ENCODE measurements at places on chromosomes 5 and 9.

DNA sequence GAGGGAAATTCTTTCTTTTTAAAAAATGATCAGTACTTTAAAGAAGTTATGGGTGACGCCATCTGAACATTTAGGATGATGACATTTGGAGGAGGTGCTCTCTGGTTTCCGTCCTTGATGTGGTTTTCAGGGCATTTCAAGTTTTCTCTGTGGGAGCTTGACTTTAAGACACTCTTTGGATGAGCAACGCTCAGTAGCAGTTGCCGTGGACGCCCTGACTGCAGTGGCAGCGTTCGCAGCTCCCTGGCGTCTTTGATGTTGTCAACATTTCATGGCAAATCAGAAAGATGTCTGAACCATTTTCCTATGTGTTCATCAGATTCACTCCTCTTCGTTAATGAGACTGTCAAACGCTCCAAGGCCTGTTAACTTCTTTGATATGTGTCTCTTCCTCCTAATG is 86.1 kb downstream of the ZNF354C start:
- DNase-seq: peak; percentile 25

DNA sequence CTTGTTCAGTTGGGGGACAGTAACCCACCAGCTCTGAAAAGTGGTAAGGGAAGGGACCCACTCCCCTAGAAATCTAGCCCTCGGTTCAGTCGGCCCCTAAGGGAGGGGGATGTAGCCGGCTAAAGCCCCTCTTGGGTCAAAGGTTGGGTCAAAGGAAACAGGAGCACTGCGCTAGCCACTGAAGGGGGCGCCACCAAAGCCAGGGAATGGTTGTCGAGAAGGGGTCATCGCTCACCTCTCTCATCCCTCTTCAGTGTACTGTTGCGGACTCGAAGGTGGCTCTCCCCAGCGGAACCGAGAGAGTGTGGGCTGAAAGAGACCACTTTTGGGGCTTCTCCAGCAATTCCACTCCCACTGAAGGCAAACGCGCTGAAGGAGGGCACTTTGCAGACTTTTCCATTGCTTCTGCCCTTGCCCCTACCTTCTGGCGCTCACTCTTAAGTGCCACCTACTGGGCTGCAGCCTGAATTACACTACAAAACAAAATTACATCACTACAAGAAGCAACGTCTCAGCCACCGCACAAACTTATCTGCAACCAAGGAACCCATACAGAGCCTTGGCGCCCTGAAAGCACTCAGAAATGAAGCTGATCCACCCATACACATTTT is 396.9 kb downstream of the PDE4D start:
- no peak for DNase-seq

DNA sequence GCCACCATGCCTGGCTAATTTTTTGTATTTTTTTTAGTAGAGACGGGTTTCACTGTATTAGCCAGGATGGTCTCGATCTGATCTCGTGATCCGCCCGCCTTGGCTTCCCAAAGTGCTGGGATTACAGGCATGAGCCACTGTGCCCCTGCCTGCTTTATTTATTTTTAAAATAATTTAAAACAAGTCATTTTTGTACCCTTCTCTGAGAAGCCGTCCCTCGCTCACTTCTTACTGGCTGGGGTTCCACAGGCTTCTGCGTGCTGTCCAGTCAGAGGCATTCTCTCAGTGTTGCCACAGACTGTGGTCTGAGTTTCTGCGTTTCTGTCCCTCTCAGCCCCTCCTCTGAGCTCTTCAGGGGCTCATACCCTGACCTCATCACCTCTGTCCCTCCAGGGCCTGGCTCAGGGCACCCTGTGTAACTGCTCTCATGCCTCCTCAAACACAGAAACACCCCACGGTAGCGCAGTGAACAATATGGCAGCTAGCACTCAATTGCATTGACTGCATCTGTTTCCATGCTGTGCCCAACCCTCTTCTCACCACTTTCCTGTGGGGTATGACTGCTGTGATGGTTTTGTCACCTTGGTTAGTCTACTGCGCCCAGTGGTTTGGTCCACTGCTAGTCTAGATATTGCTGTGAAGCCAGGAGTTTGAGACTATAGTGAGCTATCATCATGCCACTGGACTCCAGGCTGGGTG is 44.3 kb upstream of the SH3PXD2B start:
- DNase-seq: no peak

DNA sequence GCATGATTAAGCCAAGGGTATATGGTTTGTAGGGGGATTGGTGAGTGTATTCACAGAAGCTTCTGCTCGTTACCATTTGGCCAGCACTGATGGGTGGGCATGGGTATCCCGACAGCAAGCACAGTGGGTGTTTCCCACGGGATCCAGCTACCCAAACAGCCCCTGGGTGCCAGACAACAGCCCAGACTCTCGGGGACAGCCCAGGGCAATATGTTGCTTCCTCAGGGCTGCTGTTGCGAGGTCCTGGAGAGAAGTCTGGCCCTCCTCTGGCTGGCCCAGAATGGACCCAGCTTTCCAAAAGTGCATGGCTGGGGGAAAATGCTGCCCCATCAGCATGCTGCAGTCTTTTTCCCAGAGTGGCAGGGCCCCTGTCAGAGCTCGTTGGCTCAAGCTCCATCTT is 247.0 kb downstream of the IRX1 start:
- DNase-seq: no peak

GRCh38 chr5:110644357-110644756 is 82.1 kb downstream of the TMEM232 start:
- no peak for DNase-seq

GRCh38 chr5:59081693-59082092 is 498.8 kb downstream of the RAB3C start:
- DNase-seq: no peak

GRCh38 chr5:10622810-10623209 is 58.9 kb downstream of the ANKRD33B start:
- DNase-seq: no peak

- no peak for DNase-seq
Observed at GRCh38 chr5:15558681-15559080, 58.7 kb downstream of the FBXL7 start.

DNA sequence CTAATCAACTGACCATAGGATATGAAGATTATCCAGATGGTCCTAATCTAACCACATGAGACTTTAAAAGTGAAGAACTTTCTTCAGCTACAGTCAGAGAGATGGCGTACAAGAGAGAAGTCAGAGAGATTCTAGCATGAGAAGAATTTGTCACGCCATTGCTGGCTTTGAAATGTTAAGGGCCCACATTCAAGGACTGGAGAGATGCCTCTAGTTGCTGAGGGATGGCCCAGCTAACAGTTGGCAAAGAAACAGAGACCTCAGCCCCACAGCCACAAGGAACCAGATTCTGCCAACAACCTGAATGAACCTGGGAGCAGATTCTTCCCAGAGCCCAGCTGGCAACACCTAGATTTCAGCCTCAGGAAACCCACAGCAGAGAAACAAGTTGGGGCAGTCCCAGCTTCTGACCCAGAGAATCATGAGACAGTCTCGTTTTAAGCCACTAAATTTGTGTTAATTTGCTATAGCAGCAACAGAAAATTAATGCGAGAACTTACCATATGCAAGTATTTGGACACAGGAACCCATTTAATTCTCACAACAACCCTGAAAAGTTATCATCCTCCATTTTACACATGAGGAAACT is 132.0 kb downstream of the MLLT3 start:
- DNase-seq: no peak

DNA sequence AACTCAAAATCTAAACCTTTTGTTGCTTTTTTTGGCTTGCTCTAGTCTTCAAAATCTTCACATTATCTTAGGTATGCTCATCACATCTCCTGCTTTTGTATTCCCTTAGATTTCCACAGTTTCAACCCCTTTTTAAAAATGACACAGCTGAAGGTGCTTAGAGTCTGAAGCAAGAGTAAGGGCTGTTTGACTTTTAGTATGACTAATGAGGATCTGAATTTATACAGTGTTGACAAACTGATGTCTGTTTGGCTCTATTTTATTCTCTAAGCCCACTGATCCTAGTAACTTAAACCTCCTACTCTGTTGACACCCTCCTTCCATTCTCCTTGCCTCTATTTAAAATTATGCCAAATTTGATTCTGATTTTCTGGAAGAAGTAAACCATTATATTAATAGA is 200.1 kb downstream of the MCTP1 start:
- DNase-seq: no peak

DNA sequence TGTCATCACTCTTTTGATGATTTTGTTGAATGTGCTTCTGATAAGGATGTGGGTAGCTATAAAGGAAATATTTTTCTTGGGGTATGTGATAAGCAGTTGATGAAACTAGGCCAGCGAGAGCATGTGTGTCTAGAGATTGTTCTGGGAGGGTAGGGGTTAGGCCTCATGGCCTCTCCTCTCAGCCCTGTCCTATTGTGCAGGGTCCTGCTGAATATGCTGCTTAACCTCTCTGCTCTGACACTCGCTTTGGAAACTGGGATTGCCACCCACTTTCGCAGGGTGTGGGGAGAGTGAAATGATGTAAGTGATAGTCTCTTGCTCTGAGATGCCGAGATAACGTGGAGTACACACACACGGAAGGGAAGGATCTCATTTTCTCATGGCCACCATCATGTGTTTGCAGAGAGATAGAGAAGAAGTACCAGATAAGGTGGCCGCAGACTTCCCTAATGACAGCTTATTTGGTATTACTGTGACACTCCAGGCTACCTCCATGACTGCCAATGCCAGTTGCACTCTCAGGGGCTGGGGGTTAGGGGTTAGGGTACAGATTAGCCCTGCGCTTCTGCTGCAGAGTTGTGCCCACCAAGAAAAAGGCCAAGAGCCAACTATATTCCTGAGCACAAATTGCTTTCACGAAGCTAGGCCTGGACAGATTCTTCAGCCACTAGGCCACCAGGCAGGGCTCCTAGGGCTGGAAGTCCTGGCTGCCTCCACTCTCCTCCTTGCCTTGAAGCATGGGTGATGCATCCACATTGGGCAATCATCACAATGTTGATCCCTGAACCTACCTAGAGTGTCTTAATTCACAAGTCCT is 25.2 kb upstream of the TNFAIP8 start:
- no peak for DNase-seq

DNA sequence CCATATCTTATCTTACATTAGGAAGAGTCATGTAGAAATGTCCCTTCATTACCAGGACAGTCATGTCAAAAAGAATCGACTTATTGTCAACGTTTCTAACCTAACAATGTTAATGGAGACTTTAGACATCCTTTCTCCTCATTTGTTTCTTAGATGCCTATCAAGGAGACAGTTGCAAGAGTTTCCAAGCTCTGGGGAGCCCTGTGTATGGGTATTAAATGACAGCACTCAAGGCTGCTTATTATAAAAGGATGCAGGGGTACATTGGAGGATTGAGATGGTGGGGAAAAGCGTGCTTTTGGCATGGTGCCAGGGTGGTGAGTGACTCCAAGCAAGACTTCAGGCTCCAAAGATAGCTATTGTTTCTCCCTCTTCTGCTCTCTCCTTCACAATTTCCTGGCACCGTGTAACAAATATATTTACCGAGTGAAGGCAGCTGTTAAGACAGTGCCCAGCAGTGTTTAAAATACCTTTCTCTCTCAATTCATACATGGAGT is 461.3 kb upstream of the CLINT1 start:
- no peak for DNase-seq

GRCh38 chr5:2009986-2010914 is 127.5 kb upstream of the IRX4 start:
- DNase-seq: no peak

- DNase-seq: no peak
Observed at GRCh38 chr9:83688921-83689320, 18.8 kb downstream of the UBQLN1 start.

DNA sequence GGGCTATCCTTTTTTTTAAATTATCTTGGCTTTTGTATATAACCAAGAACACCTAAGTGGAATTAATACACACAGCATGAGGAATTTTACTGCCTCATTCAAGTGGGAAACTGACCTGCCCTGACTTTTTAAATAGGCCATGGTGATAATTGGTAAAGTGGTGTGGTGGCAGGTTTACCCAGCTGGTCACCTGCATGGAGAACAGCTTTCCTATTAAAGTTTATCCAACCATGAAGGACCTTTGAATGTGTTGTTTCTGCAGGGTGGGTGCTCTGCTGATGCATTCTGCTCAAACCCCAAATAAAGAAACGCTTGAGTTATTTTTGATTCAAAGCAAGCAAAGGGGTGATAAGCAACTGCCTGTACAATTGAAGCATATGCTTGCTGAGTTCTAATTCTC is 261.0 kb upstream of the GRIN3A start:
- DNase-seq: no peak

- no peak for DNase-seq
Observed at GRCh38 chr9:118088090-118088489, 383.9 kb downstream of the TLR4 start.

- no peak for DNase-seq
Observed at GRCh38 chr9:70868041-70868440, 253.4 kb downstream of the TRPM3 start.

GRCh38 chr5:82509762-82510161 is 231.6 kb upstream of the RPS23 start:
- DNase-seq: no peak

- DNase-seq: no peak
Observed at GRCh38 chr5:130729541-130729940, 435.5 kb downstream of the HINT1 start.

- no peak for DNase-seq
Observed at GRCh38 chr5:171795381-171795780, 9.8 kb downstream of the SMIM23 start.

DNA sequence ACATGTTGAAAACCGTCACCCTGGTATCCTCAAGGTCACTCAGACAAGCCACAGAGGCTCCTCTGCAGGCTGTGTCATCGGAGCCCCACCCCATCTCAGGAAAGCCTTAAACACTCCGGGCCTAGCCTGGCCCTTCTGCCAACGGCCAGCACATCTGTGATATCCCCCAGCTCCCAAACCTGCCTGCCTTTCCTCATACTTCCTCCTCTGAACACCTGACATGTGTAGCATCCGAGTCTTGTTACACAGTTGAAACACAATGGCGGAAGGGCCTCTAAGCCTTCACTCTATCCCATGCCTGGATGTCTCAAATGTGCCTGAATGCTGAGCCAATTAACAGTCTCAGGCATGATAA is 32.9 kb upstream of the TGFBR1 start:
- no peak for DNase-seq

GRCh38 chr5:55600497-55601203 is 65.9 kb upstream of the PLPP1 start:
- no peak for DNase-seq

DNA sequence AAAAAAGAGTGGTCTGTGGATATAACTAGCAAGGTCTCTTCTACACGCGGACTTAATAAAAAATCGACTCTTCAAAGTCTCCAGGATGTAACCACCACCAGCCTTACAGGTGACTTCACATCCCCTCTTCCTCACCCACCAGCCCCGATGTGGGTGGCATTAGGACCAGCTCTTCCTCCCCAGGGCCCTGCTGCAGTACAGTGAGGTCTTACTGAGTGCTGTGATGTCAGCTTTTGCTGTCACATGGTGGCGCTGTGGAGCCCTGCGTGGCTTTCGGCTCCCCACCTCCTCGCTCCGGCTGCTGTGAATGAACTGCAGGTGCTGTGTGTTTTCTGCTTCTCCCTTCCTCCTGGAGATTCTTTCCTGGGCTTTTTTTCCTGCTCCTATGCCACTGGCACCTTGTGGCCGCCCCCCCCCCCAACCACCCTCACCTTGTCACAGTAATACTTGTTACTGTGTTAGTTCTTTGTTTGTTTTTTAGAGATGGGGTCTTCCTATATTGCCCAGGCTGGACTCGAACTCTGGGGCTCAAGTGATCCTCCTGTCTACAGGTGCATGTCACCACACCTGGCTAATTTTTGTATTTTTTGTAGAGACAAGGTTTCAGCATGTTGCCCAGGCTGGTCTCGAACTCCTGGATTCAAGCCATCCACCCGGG is 15.8 kb upstream of the RAPGEF1 start:
- peak; percentile 78 for DNase-seq

Data from activated naive CD8-positive, alpha-beta T cell treated with anti-CD3 and anti-CD28 coated beads, Interleukin-2, amount 50 U/mL, for 16 hours (primary cell).